Frontal cortex (tissue), 4 donors: ENCODE measurements at places on chromosomes 12 and 14. TPM values are rescaled to one million over a fixed set of nuclear protein-coding genes. Genes with fewer than 3 reads are reported as not detected.

Gene TCL1B
- not detected for total RNA-seq

Gene PPP1R1A
- total RNA-seq = 10.6 TPM

Gene SLC6A13
- total RNA-seq = 12.2 TPM

Gene OR6C4
- not detected for total RNA-seq

Gene P2RX2
- not detected for total RNA-seq

Gene SAMD15
- 12.6 TPM for total RNA-seq

Gene FOXJ2
- total RNA-seq = 6.1 TPM

Gene KRT6B
- total RNA-seq = not detected

Gene ZFHX2
- total RNA-seq = 1.2 TPM

Gene TEX52
- total RNA-seq = not detected
